HT-29 (cell line): ENCODE measurements at places on chromosomes 2 and 18.
A peak's percentile ranks its signal among the peaks of the same experiment; 100 is the strongest.

- no peak for DNase-seq
Observed at GRCh38 chr2:146870691-146871090, 974.1 kb upstream of the ACVR2A start.

DNA sequence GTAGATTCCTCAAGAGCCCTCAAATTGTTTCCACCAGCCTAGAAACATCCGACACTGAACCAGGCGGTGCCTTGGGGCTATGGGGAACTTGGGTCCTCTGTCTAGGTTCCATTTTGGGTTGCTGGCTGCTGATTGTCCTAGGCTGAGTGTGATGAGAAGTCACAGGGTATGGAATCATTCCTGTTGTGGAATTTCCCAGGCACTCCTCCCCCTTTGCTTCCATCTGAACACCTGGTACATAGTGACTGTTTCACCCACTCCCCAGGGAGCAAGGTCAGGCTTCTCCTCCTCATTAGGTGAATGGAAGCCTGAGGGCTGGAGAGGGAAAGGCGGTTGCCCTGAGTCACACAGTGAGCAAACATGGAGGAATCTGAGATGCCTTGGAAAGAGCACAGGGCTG, 4.5 kb downstream of the KIF3C start:
- DNase-seq = no peak

DNA sequence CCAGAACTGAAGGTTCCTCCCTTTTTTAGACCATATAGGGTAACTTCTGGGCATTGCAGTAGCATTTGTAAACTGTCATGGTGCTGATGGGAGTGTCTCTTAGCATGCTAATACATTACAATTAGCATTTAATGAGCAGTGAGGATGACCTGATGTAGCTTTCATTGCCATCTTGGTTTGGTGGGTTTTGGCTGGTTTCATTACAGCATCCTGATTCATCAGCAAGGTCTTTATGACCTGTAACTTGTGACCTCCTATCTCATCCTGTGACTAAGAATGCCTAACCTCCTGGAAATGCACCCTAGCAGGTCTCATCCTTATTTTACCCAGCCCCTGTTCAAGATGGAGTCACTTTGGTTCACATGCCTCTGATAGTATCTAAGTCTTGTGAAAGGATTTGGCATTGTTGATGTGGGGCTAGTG, 159.0 kb downstream of the TMX3 start:
- no peak for DNase-seq

- no peak for DNase-seq
Observed at GRCh38 chr18:45962866-45963265, 4.3 kb downstream of the EPG5 start.

DNA sequence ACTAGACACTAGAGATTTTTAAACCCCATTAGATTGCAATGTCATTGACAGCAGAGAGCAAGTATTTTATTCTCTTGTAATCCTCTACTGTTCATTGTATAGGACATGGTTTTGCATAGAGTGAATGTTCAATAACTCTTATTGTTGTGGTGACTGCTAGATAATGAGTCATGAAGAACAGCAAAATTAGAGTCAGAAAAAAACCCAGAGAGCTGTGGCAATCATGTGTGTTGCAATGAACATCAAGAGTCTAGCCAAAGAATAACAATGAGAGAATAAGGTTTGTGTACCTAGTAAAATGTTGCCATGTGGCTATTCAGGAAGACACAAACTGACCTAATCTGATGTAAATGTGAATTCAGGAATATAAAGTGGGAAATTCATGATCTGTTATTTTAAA, 684.0 kb downstream of the DSC3 start:
- DNase-seq = no peak

DNA sequence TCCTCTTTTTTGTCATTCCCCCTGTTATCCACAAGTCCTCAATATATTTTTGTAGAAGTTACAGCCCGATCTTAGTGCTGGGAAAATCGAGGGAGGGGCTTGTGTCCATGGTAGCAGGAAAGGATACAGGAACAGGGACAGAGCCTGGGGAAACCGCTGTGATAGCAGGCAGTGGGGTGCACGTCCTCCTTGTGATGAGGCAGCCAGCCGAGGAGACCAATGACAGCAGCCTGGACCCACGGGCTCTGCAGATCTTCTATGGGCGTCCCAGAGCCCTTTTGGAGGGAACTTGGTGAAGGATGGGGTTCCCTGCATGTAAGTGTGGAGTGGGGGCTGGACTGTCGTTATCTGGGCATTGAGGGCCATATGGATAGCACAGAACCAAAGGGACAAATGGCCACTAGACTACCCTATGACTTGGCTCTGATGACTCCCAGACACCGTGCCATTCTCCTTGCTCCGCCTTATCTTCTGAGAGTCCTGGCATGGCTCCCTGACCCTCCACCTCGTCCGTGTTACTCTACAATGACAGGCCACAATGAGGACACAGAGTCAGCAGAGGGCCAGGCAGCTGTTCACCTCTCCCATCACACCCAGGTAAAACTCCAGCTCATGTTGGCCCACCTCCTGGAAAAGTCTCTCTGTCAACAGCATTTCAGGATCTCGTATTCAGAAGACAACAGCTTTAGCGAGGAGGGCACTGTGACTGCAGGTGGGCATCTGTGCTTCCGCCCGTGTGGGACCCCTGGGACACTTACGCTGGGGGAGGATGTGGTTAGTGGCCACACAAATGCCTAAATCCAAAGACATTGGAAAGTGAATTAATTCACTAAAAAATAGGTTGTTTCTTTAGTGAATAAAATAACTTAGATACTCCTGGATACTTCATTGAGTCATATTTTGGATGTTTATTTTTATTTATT, 100.1 kb downstream of the VAPA start:
- DNase-seq = no peak

- DNase-seq = no peak
Observed at GRCh38 chr2:228987441-228988155, 283.5 kb downstream of the PID1 start.

DNA sequence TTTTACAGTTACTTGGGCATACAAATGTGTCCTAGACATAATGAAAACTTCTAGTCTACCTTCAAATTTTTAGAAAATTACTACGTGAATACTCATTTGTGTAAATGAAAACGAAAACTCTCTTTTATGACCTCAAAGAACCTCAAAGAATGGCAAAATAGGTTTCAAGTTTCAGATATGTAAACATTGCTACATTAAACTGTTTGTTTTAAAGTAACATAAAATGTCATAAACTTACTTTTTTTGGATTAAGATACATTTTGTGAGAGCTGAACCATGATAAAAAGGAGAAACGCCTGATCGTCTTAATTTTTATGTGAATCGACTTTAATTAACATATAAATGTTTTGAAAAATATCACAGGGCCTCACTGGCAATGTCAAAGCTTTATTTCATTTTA, 91.4 kb downstream of the PPP1R1C start:
- no peak for DNase-seq

DNA sequence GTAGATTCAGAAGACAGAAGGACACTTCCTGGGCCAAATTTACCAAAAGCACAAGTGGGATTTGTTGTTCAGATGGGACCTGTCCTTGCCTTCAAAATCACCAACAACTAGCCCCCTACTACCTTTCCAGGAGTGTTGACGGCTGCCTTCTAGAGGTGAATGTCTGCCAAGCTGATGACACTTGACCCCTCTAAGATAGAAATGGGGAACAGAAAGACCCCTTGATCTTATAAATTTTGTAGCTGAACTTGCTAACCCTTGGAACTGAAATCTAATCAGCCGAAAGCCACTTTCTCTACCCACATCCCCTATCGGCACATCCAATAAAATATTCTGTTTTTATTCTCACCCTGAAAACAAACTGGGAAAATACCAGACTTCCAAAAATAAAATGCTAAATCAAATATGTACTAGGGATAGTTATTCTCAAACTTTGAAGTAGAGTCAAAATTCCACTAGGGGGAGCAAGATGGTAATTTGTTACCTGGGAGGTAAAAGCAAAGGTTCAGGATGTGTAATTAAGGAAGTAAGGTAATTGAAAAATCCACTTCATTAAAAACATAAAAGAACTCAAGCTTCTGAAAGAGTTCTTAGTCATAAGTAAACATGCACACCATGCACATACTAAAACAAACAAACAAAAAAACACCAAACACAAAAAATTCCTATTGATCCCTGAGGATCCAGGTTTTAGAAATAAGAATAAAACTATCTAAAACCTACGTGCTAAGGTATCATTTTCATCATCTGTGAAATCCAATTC, 119.2 kb downstream of the ANKRD44 start:
- peak; percentile 61 for DNase-seq

DNA sequence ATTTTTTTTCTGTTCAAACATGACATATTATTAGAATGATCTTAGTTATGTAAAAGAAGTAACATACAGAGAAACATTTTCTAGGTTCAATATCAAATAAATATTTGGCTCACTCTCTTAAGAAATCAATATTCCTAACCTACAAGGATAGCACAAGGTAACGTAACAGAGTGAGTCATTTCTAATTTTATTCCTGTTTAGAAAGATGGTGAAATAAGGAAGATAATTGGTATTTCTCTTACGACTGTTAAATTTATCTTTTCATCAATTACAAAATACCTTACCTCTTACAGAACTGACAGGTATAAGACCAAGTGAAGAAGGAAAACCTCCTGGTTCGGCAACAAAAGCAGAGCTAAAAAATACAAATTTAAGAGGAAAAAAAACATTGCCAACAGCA, 45.1 kb downstream of the PRELID3A start:
- no peak for DNase-seq

GRCh38 chr2:115684345-115684744, 1241.9 kb downstream of the DPP10 start:
- DNase-seq = no peak

DNA sequence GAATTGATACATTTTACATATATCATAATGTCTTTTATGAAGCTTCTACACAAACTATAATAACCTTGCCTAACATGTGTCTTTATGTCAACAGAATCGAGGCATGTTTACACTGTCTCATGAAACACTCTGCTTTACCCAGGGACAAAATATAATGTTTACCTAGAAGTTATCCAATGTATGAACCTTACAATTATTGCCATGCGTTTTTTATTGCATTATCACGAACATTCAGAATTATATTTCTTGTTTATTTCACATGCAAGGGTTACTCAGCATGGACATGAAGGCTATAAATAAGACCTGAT, 19.8 kb downstream of the LONRF2 start:
- DNase-seq = no peak

DNA sequence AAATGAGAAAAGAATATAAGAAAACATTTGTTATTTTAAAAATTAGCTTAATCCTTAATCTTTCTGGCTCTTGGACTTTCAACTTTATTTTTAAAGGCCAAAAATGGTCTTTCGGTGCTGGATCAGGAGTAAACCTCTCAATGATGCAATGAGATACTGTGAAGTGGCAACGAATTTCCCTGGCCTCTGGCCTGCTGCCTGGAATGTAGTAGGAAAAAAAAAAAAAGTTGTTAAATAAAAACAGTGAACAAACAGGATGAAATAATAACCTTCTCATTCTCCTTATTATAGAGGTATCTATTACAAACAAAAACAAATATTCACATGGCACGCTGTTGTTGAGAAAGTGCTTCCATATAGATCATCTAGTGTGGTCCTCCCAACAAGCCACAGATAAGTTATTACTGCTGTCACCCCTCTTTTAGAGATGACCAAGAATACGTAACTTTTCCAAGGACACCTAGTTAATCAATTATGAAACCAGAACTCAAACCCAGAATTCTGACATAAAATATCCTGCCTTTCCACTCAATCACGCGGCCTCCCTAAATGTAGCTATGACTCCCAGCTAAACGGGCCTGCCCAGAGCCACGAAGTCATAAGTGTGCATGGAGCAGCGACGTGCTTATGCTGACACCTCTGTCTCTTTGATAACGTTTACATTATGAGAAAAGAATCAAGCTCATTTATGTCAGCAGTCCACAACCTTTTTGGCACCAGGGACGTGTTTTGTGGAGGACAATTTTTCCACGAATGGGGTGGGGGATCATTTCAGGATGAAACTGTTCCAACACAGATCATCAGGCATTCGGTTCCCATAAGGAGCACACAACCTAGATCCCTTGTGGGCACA, 170.9 kb downstream of the BCL2 start:
- DNase-seq = no peak

DNA sequence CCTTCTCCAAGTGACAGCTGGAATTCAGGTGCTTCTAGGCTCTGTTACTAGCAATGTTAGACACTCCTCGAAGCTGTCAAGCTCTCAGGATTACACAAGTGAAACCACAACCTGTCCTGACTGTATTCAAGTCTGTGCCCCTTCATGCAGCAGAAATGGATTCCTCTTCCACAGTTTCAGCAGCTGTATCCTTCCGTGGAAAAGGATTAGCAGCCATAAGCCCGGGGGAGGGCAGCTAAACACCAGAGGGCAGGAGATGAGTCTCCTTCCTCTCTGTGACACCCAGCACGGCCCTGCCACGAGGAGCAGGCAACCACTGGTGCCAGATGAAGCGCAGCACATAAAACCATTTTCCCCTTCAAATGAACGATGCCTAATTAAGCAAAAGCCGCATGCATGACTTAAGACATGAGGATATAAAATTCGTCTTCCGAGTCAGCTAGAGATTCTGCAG, 1.2 kb downstream of the ST3GAL5 start:
- DNase-seq = peak; percentile 56

GRCh38 chr18:22900558-22901238, 32.4 kb upstream of the RBBP8 start:
- no peak for DNase-seq

GRCh38 chr2:163592954-163593622, 142.7 kb downstream of the FIGN start:
- DNase-seq = no peak

- no peak for DNase-seq
Observed at GRCh38 chr2:100993294-100993693, 8.8 kb upstream of the RPL31 start.

- no peak for DNase-seq
Observed at GRCh38 chr2:101199251-101199791, 48.1 kb upstream of the TBC1D8 start.

DNA sequence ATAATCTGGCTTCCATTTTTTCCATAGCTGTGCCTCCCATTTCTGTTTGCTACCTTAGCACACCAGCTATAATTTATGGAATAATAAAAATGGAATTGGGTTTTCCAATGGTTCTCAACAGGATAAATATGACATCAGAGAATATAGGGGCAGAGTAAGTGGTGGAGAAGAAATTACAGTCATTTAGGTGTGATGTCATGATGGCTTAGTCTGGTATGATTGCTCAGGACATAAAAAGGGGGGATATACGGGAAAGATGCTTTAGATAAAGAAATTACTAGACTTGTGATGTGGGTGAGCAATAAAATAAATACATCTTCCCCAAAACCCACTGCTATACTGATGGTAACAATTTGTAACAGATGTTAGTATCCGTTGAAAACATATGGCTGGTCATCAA, 21.6 kb upstream of the KIF5C start:
- DNase-seq = no peak

GRCh38 chr18:57128220-57128932, 18.5 kb upstream of the BOD1L2 start:
- DNase-seq = no peak

DNA sequence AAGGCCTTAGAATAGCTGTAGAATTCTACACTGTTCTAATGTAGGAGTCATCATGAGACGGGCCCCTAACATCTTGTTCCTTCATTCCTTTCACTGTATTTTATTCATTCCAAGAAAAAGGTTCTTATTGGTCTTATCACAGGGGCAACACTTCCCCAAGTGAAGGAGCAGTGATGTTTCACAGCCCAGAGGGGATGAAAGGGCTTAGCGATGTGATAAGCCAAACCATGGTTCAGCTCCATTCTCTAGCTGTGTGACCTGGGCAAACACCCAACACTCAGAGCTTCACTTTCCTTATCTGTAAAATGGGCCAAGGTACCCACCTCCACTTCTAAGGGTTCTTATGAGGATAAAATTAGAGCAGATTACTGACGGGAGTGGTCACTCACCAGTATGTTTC, 25.4 kb upstream of the HS6ST1 start:
- DNase-seq = no peak
